ENCODE measurements at places on chromosomes 5 and 9. TPM values are rescaled to one million over a fixed set of nuclear protein-coding genes. Genes with fewer than 3 reads are reported as not detected.

GRCh38 chr5:123344816-123345426 lies 78.3 kb downstream of the CEP120 start:
- DNase-seq = no peak
- H3K36me3 ChIP-seq = peaks cover 9% of the 10 kb centered on the region
- H3K27me3 ChIP-seq = no peaks in the 10 kb centered on the region
- H3K4me3 ChIP-seq = no peak overlapping the region
- no peak overlapping the region for H3K27ac ChIP-seq

The DOLPP1 gene
- 2.9 TPM for total RNA-seq

The CTSV gene
- total RNA-seq = 0.33 TPM

DNA sequence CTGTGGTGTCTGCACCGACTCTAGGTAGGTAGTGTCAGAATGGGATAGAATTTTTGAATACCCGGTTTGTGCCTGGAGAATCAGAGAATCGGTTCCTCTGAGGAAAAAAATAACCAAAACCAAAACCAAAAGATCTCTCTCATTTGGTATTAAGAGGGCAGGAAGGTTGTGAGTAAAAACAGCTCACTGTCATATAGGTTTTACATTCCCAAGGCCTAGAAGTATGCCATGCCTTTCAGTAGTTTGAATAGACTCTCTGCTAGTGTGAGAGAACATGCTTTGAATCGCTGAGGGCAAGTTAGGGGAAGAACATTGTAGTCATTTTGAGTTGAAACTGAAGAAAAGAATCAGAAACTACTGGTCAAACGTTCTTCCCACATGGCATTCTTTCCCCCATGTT lies 411.4 kb upstream of the CD180 start:
- no peaks in the 10 kb centered on the region for H3K36me3 ChIP-seq
- H3K4me1 ChIP-seq = no peaks in the 10 kb centered on the region
- H3K27ac ChIP-seq = no peak overlapping the region
- no peak for DNase-seq
- no peak overlapping the region for H3K4me3 ChIP-seq
- no peaks in the 10 kb centered on the region for H3K27me3 ChIP-seq

DNA sequence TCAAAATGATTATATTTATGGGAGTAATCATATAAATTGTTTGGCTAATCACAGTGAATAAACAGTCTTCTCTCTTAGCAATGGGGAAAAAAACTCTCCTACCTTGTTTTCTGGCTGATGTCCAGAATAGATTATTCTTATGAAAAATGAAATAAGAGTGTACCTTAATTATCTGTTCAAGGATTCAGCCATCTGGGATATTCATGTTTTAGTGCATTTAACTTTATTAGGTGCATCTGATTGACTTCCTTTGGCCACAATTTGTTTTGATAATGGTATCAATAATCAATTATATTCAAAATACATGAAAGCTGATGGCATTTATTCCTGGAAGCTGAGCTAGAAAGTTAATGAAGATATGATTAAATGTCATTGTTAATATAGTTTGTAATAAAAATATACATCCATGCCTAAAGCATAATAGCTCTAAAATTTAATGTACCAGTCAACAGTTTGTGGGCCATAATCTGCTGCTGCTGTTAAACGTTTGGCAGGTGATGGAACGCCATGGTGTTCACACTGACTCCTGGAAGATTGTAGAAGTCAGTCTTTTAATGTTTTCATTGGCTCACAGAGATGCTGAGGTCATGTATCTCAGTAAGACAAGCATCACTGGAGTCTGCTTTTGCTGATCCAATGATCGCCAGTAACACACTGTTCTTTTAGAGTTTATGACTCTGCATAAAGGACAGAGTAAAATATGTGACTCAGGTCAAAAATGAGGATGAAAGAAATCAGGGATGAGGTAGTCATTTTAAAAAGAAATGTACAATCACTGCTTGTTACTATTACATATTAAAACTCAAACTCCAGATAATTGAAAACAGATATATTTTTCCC lies 105.8 kb downstream of the ISL1 start:
- no peak overlapping the region for H3K4me3 ChIP-seq
- DNase-seq = no peak
- no peaks in the 10 kb centered on the region for H3K36me3 ChIP-seq

DNA sequence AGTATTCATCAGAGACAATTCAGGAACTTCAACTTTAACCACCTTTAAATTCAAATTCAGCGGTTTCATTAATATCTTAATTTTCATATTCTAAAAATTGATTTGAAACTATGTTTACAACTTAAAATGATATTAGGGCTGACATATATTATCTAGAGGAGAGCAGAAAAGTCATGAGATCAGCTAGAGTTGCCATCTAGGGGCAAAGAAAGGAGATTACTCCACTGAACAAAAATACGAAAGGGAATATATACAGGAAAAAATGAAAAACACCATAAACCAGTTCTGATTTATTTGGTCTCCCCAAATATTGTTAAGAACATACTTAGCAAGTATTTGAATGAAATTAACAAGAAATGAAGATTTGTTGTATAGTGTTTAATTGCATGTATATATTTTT lies 946.3 kb downstream of the DTWD2 start:
- no peak overlapping the region for H3K4me3 ChIP-seq
- H3K4me1 ChIP-seq = no peaks in the 10 kb centered on the region
- no peak overlapping the region for H3K27ac ChIP-seq
- DNase-seq = no peak

DNA sequence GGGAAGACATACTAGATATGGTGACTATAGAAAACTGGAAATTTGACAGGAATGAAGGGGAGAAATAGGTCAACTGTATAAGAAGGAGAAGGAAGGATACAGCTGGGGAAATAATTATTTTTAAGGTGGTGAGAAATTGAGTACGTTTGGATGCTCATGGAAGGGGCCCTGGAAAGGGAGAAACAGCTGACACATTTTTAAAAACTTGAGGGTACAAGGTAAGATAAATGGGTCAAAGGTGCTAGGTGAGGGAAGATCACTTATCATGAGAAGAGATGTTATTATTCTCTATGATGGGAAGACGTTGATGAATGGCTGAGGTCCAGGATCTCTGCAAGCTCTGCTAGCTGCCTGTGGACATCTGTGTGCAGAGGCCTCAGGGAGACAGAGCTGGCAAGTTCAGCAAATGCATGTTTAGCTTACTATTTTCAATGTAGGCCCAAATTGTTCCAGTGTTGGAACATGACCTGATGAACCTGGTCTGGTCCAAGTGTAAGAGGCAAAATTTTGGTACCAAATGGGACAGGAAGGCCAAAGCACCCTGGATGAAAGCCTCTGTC lies 181.7 kb downstream of the MTRR start:
- H3K4me1 ChIP-seq = no peaks in the 10 kb centered on the region
- H3K27me3 ChIP-seq = no peaks in the 10 kb centered on the region
- H3K36me3 ChIP-seq = no peaks in the 10 kb centered on the region
- H3K27ac ChIP-seq = no peak overlapping the region

GRCh38 chr5:110899566-110900412 lies 161.0 kb downstream of the SLC25A46 start:
- H3K27me3 ChIP-seq = no peaks in the 10 kb centered on the region
- no peak for DNase-seq
- no peaks in the 10 kb centered on the region for H3K4me1 ChIP-seq

DNA sequence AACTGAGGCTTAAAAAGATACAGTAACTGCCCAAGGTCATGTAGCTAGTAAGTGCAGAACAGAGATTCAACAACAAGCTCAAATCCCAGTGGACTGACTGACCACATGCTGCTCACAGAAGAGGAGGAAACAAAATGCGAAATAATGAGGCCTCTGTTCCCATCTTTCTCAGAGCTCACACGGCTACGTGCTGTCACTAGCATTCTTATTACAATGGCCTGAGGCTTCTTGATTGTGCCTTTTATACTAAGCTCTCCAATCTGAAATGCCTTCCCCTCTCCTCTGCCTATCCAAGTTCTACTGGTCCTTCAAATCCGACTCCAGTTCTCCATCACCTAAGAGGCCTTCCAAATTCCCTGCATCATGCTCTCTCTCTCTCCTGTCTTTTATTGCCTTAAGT lies 26.0 kb downstream of the SGTB start:
- DNase-seq = no peak
- H3K4me1 ChIP-seq = no peaks in the 10 kb centered on the region
- H3K4me3 ChIP-seq = no peak overlapping the region

The LMX1B gene
- total RNA-seq = not detected

DNA sequence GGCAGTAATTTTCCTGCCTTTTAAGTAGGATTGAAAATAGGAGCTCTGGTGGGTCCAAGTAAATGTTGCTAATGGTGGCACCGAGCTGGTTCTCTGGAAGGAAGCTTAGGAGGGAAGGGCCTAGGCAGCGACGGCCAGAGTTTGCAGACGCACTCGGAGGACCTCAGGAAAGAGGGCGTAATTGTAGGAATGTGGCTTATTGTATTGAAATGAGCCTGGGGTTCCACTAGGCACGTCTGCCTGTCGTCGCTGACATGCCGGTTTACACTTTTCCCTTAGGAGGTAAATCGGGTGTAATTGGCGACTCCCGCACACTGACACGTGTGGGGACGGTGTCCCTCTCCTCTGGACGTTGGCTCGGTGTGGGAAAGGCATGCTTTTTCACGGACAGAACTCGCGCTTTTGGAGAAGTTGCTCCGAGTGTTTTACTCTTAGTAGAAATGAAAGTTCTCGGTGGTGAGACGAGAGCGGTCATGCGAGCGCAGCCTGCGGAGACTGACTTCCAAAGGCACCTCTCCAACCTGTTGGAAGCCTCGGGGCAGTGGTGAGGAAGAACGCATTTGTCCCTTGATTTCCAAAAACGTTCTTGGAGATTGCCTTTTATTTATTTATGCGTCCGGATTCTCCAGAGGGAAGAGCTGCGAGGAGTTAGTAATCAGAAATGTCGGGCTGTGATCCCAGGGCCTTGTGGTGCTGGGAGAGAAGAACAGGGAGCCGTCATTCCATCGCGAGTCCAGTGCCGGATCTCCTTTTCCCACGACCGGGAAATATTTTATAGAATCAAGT lies 1.3 kb downstream of the NR4A3 start:
- DNase-seq = peak; percentile 16
- H3K4me3 ChIP-seq = peak overlapping the region; percentile 18
- no peak overlapping the region for H3K27ac ChIP-seq
- H3K27me3 ChIP-seq = peaks cover 15% of the 10 kb centered on the region
- no peaks in the 10 kb centered on the region for H3K36me3 ChIP-seq

GRCh38 chr9:36749461-36749860 lies 176.8 kb downstream of the MELK start:
- no peak overlapping the region for H3K27ac ChIP-seq
- no peaks in the 10 kb centered on the region for H3K27me3 ChIP-seq
- H3K36me3 ChIP-seq = no peaks in the 10 kb centered on the region
- H3K4me1 ChIP-seq = no peaks in the 10 kb centered on the region
- DNase-seq = no peak

The FCN2 gene
- total RNA-seq = not detected

- H3K27ac ChIP-seq = no peak overlapping the region
- DNase-seq = no peak
- no peaks in the 10 kb centered on the region for H3K36me3 ChIP-seq
- no peak overlapping the region for H3K4me3 ChIP-seq
- no peaks in the 10 kb centered on the region for H3K27me3 ChIP-seq
Measured at GRCh38 chr5:86797677-86798076, 179.9 kb downstream of the COX7C start.

DNA sequence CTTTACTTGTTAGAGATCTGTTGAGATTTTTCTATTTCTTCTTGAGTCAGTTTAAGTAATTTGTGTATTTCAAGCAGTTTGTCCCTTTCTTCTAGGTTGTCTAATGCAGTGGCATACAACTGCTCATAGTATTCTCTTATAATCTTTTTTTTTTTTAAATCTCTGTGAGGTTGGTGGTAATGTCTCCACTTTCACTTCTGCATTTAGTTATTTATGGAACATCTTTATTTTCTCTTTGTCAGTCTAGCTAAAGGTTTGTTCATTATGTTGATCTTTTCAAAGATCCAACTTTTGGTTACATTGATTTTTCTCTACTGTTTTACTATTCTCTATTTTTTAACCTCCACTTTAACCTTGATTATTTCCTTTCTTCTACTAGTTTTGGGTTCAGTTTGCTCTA lies 13.8 kb downstream of the FOXE1 start:
- no peak for DNase-seq
- H3K36me3 ChIP-seq = no peaks in the 10 kb centered on the region
- no peaks in the 10 kb centered on the region for H3K4me1 ChIP-seq
- H3K4me3 ChIP-seq = no peak overlapping the region
- no peak overlapping the region for H3K27ac ChIP-seq
- no peaks in the 10 kb centered on the region for H3K27me3 ChIP-seq

The XRCC4 gene
- 0.99 TPM for total RNA-seq

The OMD gene
- total RNA-seq = 4.9 TPM

DNA sequence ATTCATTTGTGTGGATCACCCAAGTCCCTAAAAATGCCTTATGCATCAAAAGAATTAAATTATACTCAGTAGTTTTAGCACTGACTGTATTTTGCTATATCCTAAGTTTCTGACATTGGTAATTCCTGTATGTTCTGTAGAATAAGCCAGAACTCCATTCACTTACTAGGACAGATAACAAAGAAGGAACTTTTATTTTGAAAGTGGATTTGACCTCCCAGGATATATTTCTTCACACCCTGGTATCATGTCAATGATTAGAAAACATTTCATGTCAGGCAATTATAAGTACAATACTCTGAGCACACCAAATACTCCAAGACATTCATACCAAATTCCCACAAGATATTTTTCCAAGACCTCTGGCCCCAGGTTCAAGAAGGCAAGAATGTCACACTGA lies 28.7 kb upstream of the MYOT start:
- H3K27ac ChIP-seq = no peak overlapping the region
- H3K27me3 ChIP-seq = no peaks in the 10 kb centered on the region
- no peaks in the 10 kb centered on the region for H3K36me3 ChIP-seq
- no peak for DNase-seq
- no peak overlapping the region for H3K4me3 ChIP-seq
- H3K4me1 ChIP-seq = peaks cover 17% of the 10 kb centered on the region

DNA sequence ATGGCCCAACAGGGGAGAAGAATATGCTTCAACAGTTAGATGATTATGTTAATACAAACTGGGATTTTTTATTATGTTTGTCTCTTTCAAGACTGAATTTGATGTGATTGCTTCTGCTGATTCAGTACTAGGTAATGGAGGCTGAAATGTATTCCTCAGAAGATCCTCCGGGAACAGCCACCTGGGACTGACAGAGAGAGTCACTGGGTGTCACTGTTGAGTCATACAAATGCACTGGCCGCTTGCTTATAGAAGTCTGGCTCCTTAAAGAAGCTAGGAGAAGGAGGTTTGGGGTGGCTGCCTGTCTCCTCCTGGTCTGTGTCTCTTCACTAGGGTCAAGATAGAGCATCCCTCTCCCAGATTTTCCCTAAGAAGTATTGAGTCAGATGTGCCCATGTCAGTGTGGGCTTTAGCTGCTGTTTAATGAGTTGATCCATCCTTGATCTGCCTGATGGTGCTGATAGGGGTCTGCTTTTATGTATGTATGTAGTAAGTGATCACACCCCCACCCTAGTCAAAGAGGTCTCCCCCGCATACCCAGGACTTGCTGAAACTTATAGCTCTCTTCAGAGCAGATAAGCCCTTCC lies 773.4 kb downstream of the BRINP1 start:
- DNase-seq = peak; percentile 11
- H3K36me3 ChIP-seq = no peaks in the 10 kb centered on the region
- H3K27ac ChIP-seq = no peak overlapping the region
- no peaks in the 10 kb centered on the region for H3K27me3 ChIP-seq

GRCh38 chr5:141705469-141705868 lies 23.4 kb upstream of the ARAP3 start:
- H3K27ac ChIP-seq = no peak overlapping the region
- H3K4me3 ChIP-seq = no peak overlapping the region
- peaks cover 22% of the 10 kb centered on the region for H3K4me1 ChIP-seq
- no peaks in the 10 kb centered on the region for H3K36me3 ChIP-seq

The LMBRD2 gene
- 8.6 TPM for total RNA-seq
